ENCODE measurements at places on chromosomes 16 and 17. TPM values are rescaled to one million over a fixed set of nuclear protein-coding genes. Genes with fewer than 3 reads are reported as not detected.

The CRYBA1 gene
- polyA plus RNA-seq = not detected

The SPN gene
- polyA plus RNA-seq = 124 TPM

The TBC1D3 gene
- polyA plus RNA-seq = not detected

The KRTAP4-5 gene
- not detected for polyA plus RNA-seq

The STH gene
- polyA plus RNA-seq = not detected

The GUCY2D gene
- polyA plus RNA-seq = not detected

The C16orf96 gene
- not detected for polyA plus RNA-seq

The SRCIN1 gene
- polyA plus RNA-seq = not detected

- no peak for DNase-seq
Measured at GRCh38 chr17:7559320-7560171, 996 bp downstream of the TNFSF13 start.

DNA sequence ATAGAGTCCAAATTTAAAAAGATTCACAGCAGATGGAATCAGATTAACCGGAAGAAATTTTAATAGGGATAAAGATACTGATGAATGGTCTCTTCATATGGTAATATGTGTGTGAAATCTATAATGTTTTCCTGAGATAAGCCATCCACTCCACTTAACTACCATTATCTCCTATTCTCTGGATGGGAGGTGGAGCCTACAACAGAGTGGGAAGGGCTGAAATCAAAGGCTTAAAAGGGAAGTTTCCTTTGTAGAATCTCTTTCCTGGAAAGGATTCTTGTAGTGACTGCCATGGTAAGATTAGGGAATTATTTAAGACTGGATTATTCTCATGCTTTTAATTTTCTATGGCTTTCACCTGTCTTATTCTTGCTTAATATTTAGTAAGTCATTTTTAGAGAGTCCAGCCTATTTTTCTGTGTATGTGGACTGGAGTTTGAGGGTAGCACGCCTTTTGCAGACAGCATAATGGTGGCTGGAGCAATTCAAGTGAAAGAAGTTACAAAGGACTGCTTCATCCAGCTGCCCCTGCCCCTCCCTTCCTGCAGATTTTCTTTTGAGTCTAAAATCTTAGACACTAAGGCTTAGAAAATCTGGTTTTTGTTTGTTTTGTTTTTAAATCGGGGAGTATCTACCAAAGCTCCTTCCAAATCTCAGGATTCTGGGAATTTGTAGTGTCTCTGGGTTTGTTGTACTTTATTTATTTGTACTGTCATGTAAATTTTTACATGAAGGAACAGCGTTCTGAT, 26.5 kb downstream of the KAT7 start:
- DNase-seq = no peak

- DNase-seq = no peak
Measured at GRCh38 chr16:52383640-52384292, 163.2 kb downstream of the TOX3 start.

DNA sequence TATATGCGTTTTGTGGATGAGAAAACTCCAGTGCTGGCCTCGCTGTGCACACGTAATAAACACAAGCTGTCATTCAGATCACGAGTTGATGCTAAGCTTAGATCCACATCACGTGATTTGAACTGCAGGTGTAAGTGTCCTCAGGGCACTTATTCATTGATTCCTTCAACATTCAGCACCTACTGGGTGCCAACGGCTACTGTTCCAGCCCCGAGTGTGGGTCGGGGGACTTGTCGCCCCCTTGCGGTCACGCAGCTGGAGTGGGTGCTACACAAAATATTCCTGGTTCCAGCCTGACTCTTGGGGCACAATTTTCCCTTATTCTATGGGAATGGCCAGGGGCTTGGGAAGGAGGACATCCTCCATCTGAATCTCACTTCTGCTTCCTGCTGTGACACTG, 29.9 kb upstream of the GINS2 start:
- no peak for DNase-seq

GRCh38 chr17:29595107-29595942, 2.4 kb downstream of the ANKRD13B start:
- DNase-seq = no peak

- peak; percentile 45 for DNase-seq
Measured at GRCh38 chr17:74454197-74455024, 12.0 kb upstream of the CD300A start.

GRCh38 chr16:70438585-70438968, 323 bp downstream of the ST3GAL2 start:
- no peak for DNase-seq

DNA sequence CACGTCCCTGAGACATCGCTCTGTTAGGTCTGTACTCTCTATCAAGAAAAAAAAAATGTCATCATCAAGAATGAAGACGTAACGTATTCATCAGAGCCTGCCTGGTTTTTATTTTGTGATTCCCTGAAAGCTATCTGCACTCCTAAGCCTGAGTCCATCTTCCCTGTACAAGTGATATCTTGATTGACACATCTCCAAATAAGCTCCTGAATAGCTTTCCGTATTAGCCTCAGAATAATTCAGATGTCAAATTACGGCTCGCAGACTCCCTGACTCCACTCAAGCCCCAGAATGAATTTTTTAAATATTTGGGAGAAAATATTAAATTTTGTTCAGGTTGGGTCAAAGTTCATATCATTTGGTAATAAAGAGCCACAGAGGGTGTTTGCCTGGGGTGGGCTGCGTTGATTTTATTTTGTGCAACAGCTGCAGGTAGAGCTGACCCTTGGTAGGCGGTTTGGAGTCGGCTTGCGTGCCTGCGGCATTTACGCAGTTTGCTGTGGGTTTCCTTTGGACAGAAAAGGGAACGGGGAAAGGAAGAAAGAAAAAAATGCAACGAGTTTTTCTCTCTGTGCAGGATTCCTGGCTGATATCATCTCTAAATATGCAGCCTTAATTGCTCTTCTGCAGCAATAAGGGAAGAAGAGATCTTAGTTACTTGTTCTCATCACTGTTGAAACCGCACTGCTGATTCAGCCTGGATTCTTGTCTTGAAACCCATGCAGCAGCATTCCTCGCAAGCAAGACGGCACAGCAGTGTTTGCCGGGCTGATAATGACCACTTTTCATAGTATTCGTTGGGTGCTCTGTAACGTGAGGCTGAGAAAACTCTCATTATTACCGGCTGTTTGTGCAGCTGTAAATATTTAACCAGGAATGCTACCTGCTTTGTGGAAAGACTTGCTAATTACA, 114.7 kb downstream of the IRX3 start:
- no peak for DNase-seq

DNA sequence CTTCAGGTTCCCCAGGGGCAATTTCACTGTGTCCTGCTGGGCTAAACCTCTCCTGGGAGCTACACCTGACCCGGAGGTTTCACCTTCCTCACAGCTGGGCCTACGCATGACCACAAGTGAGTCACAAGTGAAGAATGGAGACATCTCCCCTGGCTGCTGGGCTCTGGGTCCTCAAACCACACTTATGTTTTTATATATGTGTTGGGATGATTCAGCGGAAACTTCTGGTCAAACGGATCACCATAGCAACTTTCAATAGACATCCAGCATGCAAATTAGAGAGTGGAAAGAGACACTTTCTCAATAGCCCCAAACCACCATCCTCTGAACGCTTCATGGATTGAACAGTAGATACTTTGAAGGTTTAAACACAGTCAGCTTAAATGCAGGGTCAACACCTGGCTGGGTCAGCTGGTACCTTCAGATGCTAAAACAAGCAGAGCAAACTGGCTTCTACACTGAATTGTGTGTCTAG, 28.0 kb upstream of the MAF start:
- no peak for DNase-seq

GRCh38 chr17:29384901-29385300, 5.3 kb upstream of the TAOK1 start:
- no peak for DNase-seq
